ENCODE measurements at places on chromosomes 5 and 9. TPM values are rescaled to one million over a fixed set of nuclear protein-coding genes. Genes with fewer than 3 reads are reported as not detected.
A peak's percentile ranks its signal among the peaks of the same experiment; 100 is the strongest.

- DNase-seq: no peak
These were observed 480.1 kb downstream of the CDH12 start for GRCh38 chr5:22372826-22373660.

DNA sequence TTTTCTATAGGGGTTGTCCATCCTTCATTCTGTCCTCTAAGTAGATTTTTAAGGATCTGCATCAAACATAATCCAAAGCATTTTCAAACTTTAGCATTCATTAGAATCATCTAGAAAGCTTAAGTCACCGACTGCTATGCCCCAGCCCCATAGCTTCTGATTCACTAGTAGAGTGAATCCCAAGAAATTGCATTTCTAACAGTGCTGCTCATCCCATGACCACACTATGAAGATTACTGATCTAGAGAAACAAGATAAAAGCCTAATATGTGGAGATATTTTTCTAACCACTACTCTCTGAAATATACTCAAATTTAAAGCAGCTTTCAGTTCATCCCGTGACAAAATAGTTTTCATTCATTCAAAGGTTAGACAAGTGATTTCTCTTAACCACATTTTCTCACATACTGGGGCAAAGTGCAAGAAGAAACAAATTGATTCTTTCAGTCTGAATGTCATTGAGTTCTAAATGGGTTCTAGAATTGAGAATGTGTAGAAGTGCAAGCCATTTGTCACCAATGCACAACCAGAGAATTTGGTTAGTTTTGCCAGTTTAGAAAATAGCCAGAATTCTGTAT lies 286.9 kb upstream of the CD180 start:
- no peak for DNase-seq

HK3 gene
- total RNA-seq: 0.44 TPM

GRCh38 chr5:143311428-143311827 lies 92.1 kb downstream of the NR3C1 start:
- no peak for DNase-seq

DNA sequence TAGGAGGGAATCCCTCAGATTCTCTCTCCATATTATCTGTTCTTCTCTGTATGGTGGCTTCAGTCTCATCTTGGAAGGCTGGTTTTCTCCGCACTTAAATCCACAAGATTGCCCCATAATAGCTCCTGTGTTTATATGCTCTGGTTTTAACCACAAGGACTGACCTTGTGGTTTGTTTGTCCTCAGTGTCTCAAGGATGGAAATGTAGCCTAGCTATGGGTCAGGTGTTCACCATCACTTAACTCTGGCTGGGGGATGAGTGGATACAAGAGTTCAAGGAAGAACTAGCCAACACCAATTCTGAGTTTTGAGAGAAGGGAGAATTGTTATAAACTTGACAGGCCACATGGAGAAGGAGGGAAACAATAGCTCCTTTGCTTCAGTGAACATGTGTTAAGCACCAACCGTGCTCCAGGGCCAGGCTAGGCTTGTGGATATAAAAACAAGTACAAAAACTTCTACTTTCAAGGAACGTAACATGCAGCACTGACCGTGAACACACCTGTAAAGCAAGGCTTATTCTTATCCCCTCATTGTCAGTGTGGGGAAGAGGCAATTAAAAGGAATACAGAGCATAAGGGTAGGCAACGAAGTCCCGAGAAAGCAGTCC lies 75.6 kb upstream of the VLDLR start:
- DNase-seq: no peak

DNA sequence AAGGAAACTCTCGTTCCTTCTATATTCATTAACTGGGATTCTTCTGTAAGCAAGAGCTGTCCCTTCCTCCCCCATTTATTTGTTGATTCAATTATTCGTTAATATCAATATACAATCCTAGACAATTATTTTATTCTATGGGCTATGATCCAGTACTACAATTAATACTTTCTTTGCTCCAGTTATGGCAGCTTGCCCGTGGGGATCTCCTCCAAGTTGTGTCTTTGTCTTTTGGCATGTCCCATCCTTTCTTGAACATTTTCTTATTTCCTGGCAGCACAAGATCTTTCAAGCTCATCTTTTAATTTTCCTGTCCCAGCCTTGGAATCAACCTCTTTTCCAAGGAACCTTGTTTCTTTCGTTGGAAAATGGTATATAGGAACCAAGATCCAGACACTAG lies 249.3 kb downstream of the GAS1 start:
- DNase-seq: no peak

RGS3 gene
- total RNA-seq: 122 TPM

DNA sequence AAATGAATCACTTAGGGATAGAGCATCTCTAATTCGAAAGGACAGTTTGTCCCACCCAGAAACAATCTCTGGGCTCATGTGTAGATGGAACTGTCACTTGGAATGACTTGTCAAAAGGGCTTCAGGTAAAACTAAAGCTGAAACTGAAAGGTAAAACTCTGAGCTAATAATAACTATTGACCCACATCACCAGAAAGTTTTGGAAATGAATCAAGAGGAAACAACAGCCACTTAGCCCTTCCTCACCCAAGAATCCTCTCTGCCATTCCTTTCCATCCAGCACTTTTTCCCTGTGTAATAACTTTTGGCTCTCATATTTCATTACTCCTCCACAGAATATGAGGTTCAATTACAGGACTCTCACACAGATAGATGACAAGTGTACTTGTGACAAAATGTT lies 14.0 kb upstream of the GLRX start:
- no peak for DNase-seq

- DNase-seq: no peak
These were observed 6.2 kb upstream of the GSN start for GRCh38 chr9:121261755-121262154.

- no peak for DNase-seq
These were observed 212.0 kb downstream of the RAB3C start for GRCh38 chr5:58794875-58795274.

DNA sequence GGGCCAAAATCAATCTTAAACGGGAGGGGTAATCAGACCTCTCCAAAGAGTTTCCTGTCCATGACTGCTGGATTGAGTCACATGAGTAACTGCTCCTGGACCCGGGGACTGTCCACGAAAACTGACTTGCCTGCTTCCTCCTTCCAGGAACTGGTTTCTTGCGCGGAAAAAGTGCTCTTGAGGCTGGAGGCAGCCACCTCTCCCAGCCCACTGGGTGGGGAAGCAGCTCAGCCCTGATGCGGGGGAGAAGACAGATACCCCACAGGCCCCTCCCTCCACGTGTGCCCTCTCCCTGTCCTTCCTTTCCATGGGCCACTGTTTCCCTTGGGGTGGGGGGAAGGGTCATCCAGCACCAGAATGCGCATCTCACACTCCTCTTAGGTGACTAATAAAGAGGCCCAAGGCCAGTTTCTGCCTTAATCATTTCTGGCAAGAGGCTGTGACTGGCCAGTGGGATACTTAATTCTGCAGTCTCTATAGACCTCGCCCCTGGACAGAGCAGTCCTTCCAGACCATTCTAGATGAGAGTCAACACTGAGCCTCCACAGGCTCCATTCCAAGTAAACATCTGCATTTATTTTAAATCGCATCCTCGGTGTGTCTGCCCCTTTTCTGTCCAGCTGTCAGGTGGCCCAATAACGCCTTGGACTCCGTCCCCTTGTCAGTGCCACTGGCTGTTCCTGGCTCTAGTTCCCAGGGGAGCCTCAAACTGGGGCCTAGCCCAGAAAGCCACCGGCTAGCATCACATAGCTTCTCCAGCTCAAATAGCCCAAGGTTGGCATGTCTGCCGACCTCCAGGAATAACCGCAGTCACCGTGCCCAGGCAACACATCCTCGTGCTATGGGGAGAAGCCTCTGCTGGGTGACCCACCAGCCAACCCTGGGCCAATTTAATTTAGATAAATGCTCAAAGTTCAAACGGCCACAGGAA lies 12.0 kb downstream of the REXO4 start:
- DNase-seq: no peak

- no peak for DNase-seq
These were observed 88.7 kb downstream of the RAPGEF1 start for GRCh38 chr9:131651160-131651559.

NR5A1 gene
- not detected for total RNA-seq

DNA sequence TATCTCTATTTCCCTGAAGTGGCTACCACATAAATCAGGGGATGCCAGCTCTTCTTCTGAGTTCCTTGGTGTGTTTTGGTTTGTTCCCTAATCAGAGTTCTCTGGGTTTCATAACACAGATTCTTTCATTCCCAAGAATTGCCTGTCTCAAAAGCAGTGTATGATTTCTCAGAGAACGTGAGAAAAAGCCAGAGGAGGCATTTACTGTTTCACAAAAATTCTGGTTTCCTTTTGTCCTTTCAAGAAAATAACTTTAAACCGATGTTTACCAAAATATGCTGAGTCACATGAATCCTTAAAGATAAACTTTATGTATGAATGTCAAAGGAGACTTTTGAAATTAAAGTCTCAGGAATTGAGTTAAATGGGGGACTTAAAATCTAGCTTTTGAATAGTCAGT lies 314.3 kb downstream of the EBF1 start:
- DNase-seq: no peak

ASTN2 gene
- total RNA-seq: 2.5 TPM

DNA sequence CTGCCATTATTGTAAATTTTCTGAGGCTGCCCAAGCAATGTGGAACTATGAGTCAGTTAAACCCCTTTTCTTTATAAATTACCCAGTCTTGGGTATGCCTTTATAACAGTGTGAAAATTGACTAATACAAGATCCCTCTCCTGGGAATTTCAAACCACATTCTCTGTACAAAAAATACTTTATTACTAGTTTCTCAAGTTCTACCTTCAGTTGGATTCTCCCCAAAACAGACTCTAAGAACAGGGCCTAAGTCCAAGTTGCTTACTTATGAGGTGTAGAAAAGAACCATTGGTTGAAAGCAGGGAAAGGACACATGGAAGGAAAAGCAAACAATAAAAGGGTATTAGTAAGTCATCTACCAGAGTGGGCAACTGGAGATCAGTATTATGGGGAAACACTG lies 343.2 kb downstream of the TMEM232 start:
- DNase-seq: no peak

GRCh38 chr5:159763562-159763961 lies 152.7 kb upstream of the ADRA1B start:
- DNase-seq: no peak

- no peak for DNase-seq
These were observed 62.4 kb downstream of the TNPO1 start for GRCh38 chr5:72878854-72879253.

GRCh38 chr5:72661405-72661804 lies 154.2 kb upstream of the ZNF366 start:
- no peak for DNase-seq

ZNF454 gene
- total RNA-seq: not detected

- DNase-seq: no peak
These were observed 13.0 kb upstream of the SPINK4 start for GRCh38 chr9:33227008-33227398.

AK8 gene
- total RNA-seq: not detected

GRCh38 chr5:14742498-14742897 lies 78.0 kb downstream of the OTULIN start:
- DNase-seq: no peak

DNA sequence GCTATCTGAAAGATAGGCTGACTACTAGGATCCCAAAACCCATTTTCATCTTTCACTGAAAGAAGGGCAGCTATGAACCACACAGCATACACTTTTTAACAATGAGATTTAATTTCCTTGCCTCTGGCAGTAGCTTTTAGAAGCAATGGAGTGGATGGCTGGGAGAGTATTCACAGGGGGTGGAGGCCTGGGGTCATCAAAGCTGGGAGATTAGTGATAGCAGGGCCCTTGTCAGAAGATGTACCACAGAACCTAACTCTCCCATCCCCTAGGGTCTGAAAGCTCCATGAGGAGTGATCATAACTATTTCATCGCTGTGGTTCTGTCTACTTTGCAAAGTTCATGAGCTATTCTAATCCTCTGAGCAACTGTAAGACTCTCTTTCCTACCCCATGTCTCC lies 332.2 kb downstream of the PRELID2 start:
- no peak for DNase-seq

SAXO1 gene
- not detected for total RNA-seq

FOXD4 gene
- total RNA-seq: 0.22 TPM

VCAN gene
- total RNA-seq: 0.05 TPM

GRCh38 chr9:90142580-90142979 lies 500.0 kb downstream of the DIRAS2 start:
- DNase-seq: peak; percentile 14

GRCh38 chr9:121358751-121359150 lies 11.3 kb downstream of the STOM start:
- DNase-seq: no peak

DNA sequence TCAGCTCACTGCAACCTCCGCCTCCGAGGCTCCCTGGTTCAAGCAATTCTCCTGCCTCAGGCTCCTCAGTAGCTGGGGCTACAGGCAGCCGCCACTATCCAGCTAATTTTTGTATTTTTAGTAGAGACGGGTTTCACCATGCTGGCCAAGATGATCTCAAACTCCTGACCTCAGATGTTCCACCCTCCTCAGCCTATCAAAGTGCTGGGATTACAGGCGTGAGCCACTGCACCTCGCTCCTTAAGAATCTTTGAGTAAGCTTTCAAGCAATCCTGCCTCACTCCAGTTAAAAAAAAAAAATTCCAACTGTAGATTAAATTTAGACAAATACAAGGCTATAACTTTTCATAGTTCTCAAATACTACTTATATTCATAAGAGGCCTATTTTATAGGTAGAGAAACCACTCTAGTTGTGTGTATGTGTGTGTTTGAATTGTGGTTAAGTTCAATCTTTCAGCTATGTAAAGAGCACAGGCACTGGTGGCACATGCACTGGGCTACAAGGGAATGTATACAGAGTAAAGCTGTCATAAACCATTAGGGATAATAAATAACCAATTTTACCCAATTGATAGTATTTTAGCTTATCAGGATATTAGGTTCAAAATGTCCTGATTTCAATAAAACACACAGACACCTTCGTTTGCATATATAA lies 50.6 kb upstream of the RAPGEF6 start:
- no peak for DNase-seq

- DNase-seq: no peak
These were observed 5.9 kb upstream of the NREP start for GRCh38 chr5:111762895-111763294.

PLAC8L1 gene
- 0.37 TPM for total RNA-seq

SLC34A1 gene
- 0.26 TPM for total RNA-seq

DNA sequence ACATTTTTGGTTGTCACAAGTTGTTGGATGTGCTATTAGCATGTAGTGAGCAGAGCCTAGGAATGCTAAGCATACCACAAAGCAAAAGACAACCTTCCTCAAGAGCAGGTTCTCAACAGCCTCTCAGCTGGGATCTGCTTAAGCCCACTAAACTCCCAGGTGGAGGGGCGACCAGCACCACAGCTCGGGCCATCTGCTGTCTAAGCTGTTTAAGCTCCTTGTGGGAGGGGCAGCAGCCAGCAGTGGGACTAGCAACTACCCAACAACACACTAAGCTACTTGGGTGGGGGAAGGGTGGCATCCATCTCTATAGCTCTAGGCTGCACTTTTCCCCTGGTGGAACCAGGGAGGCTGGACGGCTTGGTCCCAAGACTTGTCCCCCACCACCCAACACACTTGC lies 1052.7 kb upstream of the ARRDC3 start:
- no peak for DNase-seq
